ENCODE measurements at places on chromosomes 7 and 10.

DNA sequence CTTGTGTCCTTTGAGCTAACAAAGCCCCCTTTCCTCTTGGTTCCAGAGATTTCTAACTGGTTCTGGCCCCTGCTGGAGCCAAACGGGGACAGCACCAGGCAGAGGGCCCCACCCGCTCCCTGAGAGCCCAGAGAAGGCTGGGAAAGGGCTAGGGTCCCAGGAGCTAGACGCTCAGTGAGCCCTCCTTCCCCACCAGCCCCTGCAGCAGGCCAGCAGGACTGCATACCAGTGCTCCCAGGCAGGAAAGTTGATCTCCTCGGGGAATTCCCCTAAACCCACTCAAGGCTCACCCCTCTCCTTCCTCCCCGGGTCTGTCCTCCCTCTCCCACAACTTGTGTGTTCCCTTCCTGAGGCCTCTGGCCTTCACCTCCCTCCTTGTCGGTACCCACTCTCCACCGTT, 47.7 kb downstream of the PAX2 start:
- H3K4me3 ChIP-seq = no peak overlapping the region
- DNase-seq = no peak
- H3K36me3 ChIP-seq = no peaks in the 10 kb centered on the region
- H3K4me1 ChIP-seq = no peaks in the 10 kb centered on the region

GRCh38 chr7:158606129-158606528, 18.5 kb upstream of the PTPRN2 start:
- peaks cover 24% of the 10 kb centered on the region for H3K4me1 ChIP-seq
- H3K36me3 ChIP-seq = peaks cover 4% of the 10 kb centered on the region
- DNase-seq = no peak
- no peaks in the 10 kb centered on the region for H3K27me3 ChIP-seq
- H3K4me3 ChIP-seq = no peak overlapping the region

DNA sequence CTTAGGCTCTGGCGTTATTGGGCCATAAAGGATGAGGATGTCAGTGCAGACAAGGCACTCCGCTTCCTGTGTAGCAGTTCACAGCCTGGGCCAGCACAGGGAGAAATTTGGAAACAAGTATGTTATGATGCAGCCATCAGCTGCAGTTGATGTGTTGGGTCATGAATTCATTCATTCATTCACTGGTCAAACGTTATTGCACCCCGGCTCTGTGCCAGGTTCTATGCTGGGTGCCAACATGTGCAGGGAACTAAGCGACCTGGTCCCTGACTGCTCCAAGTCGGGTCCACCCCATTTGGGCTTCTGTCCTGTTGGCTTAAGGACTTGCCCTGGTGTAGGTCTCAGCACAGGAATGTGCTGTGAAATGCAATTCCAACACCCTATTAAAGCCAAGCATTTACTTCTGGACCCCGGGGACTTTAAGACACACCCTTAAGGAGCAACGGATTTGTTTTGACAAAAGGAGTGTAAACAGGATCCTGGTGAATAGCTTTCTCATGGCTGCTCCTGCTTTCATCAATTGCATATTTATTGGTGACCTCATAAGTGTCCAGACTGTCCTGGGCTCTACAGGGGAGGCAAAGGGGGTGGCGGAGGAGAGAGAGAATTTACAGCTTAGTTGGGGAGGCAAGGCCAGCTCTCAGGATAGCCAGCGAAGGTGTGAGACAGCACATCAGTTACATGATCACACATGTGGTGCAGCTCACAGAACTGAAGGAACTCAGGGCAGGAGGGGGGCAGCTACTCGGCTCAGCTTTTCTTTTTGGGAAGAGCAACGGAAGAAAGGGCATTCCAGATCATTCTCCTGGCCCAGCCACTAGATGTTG, 158.6 kb downstream of the GRK5 start:
- no peak overlapping the region for H3K4me3 ChIP-seq
- DNase-seq = no peak
- peaks cover 4% of the 10 kb centered on the region for H3K36me3 ChIP-seq
- H3K4me1 ChIP-seq = peaks cover 25% of the 10 kb centered on the region
- no peaks in the 10 kb centered on the region for H3K27me3 ChIP-seq
- no peak overlapping the region for H3K27ac ChIP-seq

- H3K27ac ChIP-seq = no peak overlapping the region
- 0 out of 2 replicates have a peak, but pooled peaks cover 6% of the 10 kb centered on the region for H3K36me3 ChIP-seq
- H3K4me1 ChIP-seq = no peaks in the 10 kb centered on the region
- DNase-seq = no peak
Observed at GRCh38 chr7:114972567-114972966, 50.7 kb downstream of the MDFIC start.

GRCh38 chr7:130733931-130734814, at the start of gene KLF14:
KLF14 (minus strand) TSS chr7:130734207; CDS start chr7:130734033, 174 bp downstream.
- H3K4me3 ChIP-seq = peak within 1 kb of the TSS; percentile 68
- no peaks in the 10 kb centered on the region for H3K4me1 ChIP-seq
- H3K27ac ChIP-seq = no peak within 1 kb of the TSS
- no peaks in the 10 kb centered on the region for H3K36me3 ChIP-seq

DNA sequence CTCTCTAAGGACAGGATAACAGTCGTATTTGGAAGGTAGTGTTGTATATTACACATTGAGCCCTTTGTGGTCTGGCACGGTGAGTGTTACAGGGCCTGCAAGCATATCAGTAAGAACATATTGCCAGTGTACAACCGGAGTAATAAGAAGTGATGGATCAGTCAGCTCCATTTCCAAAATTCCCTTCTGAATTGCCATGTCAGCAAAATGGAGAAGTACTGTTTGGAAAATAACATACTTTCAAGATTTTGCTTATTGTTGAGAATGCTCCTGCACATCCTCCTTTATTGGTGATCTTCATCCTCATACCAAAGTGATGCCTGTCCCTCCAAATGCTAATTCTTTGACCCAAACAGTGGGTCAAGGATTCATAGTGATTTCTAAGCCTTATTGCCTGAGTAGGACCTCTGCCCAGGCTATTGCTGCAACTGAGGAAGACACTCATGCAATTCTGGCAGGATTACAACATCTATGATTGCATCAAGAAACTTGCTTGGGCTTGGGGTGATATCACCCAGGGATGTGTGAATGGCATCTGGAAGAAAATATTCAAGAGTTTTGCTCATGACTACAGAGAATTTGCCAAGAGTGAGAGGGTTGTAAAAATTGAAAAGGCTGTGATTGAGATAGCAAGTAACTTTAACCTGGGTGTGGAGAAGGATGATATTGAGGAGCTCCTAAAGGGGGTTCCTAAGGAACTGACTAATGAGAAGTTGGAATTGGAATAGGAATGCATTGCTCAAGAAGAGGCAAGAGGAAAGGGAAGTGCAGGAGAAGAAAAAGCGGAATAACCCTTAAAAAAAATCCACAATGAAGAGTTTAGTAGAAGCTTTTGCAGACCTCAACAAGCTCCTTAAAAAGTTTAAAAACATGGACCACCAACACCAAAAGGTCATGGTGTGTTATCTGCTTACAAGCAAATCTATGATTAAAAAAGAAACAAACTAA, 452.2 kb upstream of the SORCS1 start:
- H3K27ac ChIP-seq = no peak overlapping the region
- DNase-seq = no peak
- no peaks in the 10 kb centered on the region for H3K36me3 ChIP-seq
- H3K4me3 ChIP-seq = no peak overlapping the region
- H3K27me3 ChIP-seq = no peaks in the 10 kb centered on the region

DNA sequence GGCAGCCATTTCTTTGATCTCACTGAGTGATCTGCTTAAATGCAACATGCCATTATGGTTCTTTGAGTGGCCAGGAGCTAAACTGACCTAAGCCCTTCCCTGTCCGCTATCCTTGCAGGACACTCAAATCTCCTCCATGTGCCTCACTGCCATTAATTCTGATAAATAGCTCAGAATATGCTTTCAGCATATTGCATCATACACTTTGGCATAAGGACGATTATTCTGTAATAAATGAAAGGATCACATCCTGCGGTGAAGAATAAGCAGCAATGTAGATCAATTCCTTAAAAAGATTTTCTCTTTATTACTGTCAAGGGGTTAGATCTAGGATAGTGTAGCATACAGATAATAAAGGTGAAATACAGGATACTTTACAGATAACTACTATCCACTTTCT, 231.8 kb upstream of the CTBP2 start:
- DNase-seq = no peak
- H3K27ac ChIP-seq = no peak overlapping the region
- no peaks in the 10 kb centered on the region for H3K27me3 ChIP-seq
- H3K36me3 ChIP-seq = no peaks in the 10 kb centered on the region
- no peaks in the 10 kb centered on the region for H3K4me1 ChIP-seq

Measured in GM12878 (cell line).